ENCODE measurements at places on chromosomes 4 and X. TPM values are rescaled to one million over a fixed set of nuclear protein-coding genes. Genes with fewer than 3 reads are reported as not detected.

GRCh38 chrX:119194621-119195020 lies 41.5 kb upstream of the PGRMC1 start:
- no peak for DNase-seq
- no peak overlapping the region for H3K4me3 ChIP-seq
- H3K36me3 ChIP-seq, result no peaks in the 10 kb centered on the region
- no peak overlapping the region for H3K27ac ChIP-seq
- no peaks in the 10 kb centered on the region for H3K4me1 ChIP-seq

GRCh38 chrX:124216396-124217115 lies 115.9 kb upstream of the TEX13D start:
- no peaks in the 10 kb centered on the region for H3K36me3 ChIP-seq
- no peaks in the 10 kb centered on the region for H3K27me3 ChIP-seq
- no peak for DNase-seq
- H3K4me3 ChIP-seq, result no peak overlapping the region

DNA sequence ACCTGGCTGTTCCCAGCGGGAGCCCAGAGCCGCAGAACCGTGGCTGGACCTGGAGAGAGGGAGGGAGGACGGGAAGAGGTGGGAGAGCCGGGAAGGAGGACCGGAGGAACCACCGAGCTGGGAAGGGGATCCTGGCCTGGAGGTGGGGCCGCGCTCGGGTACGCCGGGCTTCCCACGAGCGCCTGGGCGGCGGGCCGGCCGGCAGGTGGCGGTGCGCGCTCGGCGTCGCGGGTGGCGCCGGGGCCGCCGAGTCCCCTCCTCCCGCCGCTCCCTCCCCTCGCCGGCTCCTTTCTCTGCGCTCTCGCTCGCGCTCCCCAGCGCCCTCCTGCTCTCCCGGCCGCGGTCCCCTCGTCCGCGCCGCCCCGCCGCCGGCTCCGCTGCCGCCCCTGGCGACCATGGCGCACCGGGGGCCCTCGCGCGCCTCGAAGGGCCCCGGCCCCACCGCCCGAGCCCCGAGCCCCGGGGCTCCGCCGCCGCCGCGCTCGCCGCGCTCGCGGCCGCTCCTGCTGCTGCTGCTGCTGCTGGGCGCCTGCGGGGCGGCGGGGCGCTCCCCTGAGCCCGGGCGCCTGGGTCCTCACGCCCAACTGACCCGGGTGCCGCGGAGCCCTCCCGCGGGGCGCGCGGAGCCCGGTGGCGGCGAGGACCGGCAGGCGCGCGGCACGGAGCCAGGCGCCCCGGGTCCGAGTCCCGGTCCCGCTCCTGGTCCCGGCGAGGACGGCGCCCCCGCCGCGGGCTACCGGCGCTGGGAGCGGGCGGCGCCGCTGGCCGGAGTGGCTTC lies at the start of gene SORCS2:
TSS of gene SORCS2 (plus strand) at position 287 of the 778 bp plus-strand sequence.
- H3K36me3 ChIP-seq, result no peaks in the 10 kb centered on the region
- H3K4me3 ChIP-seq, result peak within 1 kb of the TSS; percentile 33
- peak; percentile 12 for DNase-seq
- H3K27me3 ChIP-seq, result peaks cover 87% of the 10 kb centered on the region
- no peak within 1 kb of the TSS for H3K27ac ChIP-seq

GRCh38 chr4:113975578-113975977 lies 3.9 kb downstream of the ARSJ start:
- H3K27ac ChIP-seq, result no peak overlapping the region
- H3K4me1 ChIP-seq, result no peaks in the 10 kb centered on the region
- peaks cover 3% of the 10 kb centered on the region for H3K27me3 ChIP-seq
- DNase-seq, result no peak
- H3K4me3 ChIP-seq, result no peak overlapping the region

Gene MAGEC2
- not detected for polyA plus RNA-seq

Gene SULT1E1
- polyA plus RNA-seq, result 1.7 TPM
